GM20000 (cell line): ENCODE measurements at places on chromosomes 3 and 15.

DNA sequence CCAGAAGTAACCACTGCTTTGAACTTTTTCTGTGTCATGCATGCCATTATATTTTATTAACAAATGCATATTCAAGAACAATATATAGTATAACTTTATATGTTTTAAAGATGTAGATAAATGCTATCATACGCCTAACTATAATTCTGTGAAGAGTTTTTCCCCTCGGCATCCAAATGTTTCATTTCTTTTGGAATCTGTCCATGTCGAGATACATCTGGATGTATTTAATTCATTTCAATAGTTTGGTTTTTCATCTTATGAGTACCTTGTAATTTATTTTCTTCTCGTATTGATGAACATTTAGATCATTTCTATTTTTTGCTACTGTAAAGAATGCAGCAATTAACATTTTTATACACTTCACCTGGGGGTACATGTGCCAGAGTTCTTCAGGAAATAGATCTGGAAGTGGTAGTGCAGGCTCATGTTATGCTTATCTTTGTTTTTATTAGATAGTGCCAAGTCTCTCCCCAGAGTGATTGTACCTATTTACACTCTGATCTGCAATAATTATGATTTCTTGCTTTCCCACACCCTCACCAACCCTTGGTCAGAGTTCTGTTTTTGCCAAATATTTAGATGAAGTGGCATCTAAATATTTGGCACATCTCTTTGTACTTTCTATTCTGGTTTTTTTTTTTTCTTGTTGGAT, 29.7 kb downstream of the USP13 start:
- no peak for DNase-seq

DNA sequence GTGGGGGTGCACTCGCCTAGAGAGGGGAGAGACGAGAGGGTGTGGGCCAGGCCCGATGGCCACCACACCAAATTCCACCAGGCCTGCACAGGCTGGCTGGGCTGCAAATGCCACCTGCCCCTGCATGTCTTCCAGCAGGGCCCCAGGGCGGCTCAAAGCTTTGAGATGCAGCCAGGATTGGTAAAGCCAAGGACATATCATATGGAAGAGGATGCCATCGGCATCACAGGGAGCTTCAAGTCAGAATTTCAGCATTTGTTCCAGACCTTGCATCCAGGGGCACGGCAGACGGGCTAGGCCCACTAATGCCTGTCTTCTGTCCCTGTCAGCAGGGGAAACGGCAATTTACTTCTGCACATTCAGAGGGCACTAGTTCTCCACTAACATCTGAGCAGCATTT, 97.8 kb downstream of the NUP210 start:
- DNase-seq, result no peak

DNA sequence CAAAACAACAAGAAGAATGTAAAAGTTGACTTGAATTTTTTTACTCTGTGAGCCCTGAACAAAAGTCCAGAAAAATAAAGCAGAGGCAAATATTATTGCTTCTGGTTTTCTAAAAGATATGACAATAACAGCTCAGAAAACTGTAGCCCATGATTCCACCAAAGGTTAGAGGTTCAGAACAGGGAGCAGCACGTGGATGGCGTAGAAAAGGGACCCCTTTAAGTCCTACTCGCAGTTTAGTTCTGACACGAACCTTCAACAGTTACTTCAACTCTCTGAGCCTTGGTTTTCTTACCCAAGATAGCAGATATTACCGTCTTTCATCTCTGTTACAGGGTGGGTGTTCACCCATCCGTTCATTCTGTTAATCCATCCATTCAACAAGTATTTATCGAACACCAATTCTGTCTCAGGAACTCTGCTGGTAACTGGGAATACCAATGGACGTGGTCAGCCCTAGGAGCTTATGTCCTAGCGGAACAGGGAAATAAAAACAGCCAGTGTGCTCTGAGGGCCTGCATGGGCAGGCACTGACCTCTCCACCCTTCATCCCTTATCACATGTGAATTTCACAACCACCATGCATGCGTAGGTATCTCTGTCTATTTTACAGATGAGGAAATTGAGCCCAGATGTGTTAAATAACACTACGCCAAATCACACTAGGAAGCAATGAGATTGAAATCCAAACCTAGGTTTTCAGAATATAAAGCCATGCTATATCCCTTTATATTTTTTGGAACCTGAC, 274.2 kb upstream of the ICE2 start:
- DNase-seq, result no peak

GRCh38 chr3:194046995-194047645, 88.8 kb upstream of the HES1 start:
- no peak for DNase-seq

DNA sequence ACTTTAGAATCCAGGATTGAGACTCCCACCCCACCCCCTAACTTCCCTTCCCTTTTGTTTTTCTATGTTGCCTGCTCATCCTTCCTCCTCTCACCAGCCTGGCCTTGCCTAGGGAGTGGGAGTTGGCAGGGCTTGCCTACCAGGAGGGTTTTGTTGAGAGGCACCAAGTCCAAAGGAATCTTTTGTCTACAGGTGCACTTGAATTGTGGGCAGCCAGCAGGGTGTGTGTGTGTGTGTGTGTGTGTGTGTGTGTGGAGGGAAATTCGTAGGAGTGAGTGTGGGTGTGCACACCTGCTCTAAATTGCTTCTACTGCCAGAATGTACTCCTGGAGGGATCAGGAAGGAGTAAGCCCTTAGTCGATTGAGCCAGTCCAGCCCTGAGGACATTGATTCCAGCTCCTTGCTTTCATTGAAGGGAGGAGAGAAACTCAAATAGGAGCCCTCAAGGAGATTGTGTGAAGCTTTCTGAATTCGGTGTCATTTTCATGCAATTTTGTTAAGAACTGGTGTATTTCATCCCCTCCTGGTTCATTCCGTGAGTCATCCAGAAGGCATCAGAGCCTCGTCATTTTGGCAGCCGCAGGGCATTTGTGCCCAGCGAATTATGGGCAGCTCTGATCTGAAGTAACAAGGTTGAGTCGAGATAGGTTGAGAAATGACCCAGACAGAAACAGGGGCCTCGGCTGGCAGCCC, 112.1 kb downstream of the SLCO3A1 start:
- no peak for DNase-seq

DNA sequence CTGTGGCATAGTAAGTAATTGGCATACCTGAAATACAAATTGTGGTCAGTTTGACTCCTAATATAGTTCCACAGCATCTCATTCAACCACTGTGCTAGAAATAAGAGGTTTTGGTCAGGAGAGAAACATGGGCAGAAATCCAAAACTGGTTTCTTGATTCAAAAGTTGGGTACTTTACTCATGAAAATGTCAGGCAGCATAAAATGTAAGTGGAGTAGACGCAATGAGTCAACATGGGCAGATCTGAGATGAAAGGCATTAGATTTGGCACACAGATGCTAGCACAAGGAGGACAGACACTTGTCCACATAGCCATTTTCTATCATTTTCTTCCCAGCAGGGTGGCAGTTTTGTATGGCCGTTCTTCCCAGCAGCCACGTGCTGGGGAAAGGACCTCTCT, 255.8 kb upstream of the CDIN1 start:
- DNase-seq, result no peak

GRCh38 chr15:65379986-65380385, 2.2 kb upstream of the IGDCC3 start:
- DNase-seq, result no peak

DNA sequence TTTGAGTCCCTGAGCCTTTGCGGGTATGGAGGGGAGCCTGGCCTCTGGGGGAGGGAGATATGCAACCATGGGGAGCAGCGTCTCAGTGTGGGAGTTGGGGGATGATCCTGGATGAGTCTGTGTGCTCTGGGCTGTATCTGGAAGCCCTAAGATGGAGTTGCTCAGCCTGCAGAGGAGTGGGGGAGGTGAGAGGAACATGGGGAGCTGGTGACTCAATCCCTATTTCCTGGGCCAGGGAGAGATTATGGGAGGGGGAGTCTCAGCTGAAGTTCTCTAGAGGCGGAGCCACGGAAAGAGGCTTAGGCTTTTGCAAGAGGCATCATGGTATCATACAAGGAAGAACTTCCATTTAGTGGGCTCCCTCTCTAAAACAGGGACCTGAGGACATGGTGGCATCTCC, 59.5 kb upstream of the TMEM115 start:
- no peak for DNase-seq

- no peak for DNase-seq
Measured at GRCh38 chr15:46061002-46061401, 426.2 kb downstream of the SQOR start.

DNA sequence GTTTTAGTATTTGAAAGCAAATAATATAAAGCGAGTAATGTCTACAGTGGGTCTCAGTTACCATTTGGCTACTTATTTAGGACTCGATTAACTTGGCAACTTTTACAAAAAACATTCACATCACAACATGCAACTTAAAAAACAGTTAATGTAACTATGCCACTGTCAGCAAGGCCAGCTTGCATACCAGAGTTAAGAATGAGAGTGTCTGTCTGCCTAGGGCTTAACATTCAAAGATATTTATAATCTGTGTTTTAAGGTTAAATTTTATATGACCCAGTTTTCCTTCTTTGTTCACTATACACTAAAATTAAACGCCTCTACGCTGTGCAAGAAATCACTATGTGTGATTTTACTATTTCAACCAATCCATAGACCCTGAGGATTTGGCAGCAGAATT, 5.2 kb upstream of the CDAN1 start:
- DNase-seq, result no peak

DNA sequence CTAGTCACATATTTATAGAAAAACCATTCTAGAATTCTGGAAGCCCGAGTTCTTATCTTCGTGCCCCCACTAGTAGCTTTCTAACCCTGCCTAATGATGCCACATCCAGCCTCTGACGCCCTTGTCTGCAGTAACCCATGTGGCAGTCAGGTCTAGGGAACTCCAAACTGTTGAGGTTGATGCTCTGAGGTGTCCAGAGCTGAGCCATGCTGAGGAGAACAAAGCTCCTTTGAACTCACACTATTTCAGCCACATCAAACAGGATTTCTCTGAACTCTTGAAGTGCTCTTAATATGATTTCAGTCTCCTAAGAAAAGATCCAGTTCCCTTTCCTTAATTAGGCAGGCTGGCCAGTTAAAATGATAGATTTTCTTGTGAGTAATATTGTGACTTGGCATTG, 150.5 kb upstream of the ST8SIA2 start:
- no peak for DNase-seq

GRCh38 chr3:14816359-14816758, 2.4 kb upstream of the FGD5 start:
- DNase-seq, result no peak

DNA sequence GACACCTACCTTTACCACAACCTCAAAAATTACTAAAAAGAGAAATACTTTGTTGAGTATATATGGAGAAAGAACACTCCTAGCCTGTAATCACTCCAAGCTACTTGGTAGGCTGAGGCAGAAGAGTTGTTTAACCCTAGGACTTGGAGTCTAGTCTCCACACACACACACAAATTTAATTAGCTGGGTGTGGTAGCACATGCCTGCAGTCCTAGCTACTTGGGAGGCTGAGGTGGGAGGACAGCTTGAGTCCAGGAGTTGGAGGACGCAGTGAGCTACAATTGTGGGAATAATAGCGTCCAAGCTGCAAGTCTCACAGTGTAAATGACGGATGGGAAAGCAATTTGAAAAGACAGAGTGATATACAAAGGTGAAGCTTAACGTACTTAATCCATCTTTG, 50.5 kb downstream of the LDHAL6B start:
- no peak for DNase-seq

- DNase-seq, result no peak
Measured at GRCh38 chr3:23916152-23916885, 471 bp downstream of the NKIRAS1 start.
